Nephron progenitor cell (in vitro differentiated cells): ENCODE measurements at places on chromosomes 2 and 18.

DNA sequence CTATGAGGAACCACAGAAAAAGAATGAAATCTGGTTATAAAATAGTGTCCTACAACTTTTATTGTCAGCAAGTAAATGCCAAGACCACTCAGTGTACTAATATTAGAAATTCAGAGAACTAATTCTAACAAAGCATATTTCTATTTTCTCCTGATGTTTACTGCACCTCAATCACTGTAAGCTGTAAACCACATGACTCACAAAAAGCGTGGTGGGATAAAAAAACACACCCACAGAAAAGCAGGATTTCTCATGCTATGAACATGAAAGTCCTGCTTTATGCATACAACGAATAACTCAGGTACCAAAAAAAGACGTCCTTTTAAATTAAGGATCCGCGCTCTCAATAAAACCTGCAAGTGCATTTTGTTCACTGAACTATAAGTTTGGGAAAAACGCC, 797 bp downstream of the TXNL4A start:
- no peak for DNase-seq

- no peak for DNase-seq
Observed at GRCh38 chr18:50836521-50836957, 16.7 kb upstream of the MRO start.

DNA sequence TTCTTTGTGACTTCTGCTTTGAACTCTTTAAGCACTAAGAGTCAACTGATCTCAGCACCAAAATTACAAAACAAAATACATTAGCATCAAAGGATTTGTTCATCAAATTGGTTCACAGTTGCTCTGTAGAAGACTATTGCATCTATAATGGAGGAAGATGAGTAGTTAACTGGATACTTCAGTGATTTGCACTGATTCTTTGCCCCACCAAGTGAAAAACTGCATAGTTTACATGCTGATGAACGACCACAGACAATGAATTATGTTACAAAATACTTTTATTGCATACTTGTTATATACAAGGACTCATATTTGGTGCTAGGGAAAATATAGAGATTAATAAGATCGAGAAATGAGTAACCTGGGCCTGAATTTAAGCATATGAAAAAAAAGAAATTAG, 107.2 kb downstream of the SCG2 start:
- no peak for DNase-seq

- DNase-seq = no peak
Observed at GRCh38 chr2:101149241-101150192, 1.7 kb downstream of the TBC1D8 start.

- no peak for DNase-seq
Observed at GRCh38 chr18:27141876-27142275, 43.2 kb downstream of the CHST9 start.

GRCh38 chr2:231926180-231926741, at the start of gene NPPC:
TSS of gene NPPC (minus strand) at chr2:231926396. CDS start at chr2:231926249, 147 bp downstream.
- DNase-seq = peak; percentile 85
